RKO (cell line): ENCODE measurements at places on chromosomes 2 and 18.

- no peak for DNase-seq
Measured at GRCh38 chr2:140274891-140275290, 1494.7 kb upstream of the NXPH2 start.

DNA sequence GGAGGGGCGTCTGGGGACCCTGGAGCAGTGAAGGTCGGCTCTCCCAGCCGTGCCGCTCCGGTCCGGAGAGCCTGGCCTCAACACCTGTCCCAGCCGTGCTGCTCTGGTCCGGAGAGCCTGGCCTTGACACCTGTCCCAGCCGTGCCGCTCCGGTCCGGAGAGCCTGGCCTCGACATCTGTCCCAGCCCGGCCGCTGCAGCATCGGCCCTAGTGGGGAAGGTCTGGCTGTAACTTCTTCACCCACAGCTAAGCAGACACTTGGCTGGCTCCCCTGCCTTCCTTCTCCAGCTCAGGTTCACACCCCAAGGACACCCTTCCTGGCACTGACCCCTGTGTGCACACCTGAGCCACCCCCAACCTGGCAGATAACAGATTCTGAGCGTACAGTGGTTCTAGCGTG is 4.6 kb downstream of the KCNG2 start:
- no peak for DNase-seq

DNA sequence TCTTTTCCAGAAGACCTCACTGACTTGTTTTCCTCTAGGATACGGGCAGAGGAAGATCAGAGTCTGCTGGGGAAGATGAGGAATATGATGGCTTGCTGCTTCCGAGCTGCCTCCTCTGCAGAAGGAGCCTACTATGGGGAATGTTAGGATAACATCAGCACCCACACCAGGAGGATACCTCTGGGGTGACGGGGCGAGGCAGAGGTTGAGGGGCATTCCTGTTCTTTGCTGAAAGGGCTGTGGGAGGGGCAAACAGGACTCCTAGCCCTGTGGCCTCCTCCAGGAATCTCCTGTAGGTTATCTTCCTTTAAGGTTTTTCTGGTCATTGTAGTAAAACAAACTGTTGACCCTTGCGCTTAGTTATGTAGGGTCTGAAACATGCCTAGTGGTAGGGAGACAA is 102.5 kb downstream of the CRIM1 start:
- no peak for DNase-seq

- no peak for DNase-seq
Measured at GRCh38 chr2:40851661-40852060, 399.8 kb upstream of the SLC8A1 start.

DNA sequence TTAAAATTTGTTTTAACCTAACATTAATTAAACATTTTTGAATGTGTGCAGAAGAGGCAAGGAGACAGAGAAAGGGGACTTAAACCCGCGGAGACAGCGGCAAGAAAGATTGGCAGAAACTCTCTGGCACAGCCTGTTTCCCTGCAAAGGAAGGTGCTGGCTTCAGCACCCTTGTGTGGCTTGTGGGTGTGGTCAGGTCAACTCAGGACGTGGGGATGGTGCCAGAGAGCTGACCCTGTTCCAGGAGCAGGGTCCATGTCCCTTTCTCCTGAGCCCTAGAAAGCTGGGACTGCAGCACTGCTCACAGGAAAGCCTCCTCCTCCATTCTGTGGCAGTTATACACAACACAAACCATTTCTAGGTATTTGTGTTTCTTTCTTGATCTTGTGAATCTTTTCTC is 176.2 kb upstream of the ST6GAL2 start:
- DNase-seq, result no peak

GRCh38 chr2:42435628-42436027 is 58.2 kb downstream of the KCNG3 start:
- no peak for DNase-seq
